ENCODE measurements at places on chromosomes 6 and 20. TPM values are rescaled to one million over a fixed set of nuclear protein-coding genes. Genes with fewer than 3 reads are reported as not detected.

Gene CST4
- not detected for total RNA-seq

Gene ARMH2
- not detected for total RNA-seq

Gene SLC22A1
- not detected for total RNA-seq

Gene TFAP2A
- total RNA-seq, result 11.9 TPM

Gene PLCB1
- 0.24 TPM for total RNA-seq

Gene INSM1
- total RNA-seq, result not detected

Gene VSX1
- total RNA-seq, result not detected

Gene HLA-G
- 11.1 TPM for total RNA-seq

Gene C2
- 0.96 TPM for total RNA-seq

Gene ULBP2
- 11.1 TPM for total RNA-seq

Gene GPSM3
- 1.7 TPM for total RNA-seq

Gene RAD21L1
- total RNA-seq, result not detected

Gene SAMD10
- 4.3 TPM for total RNA-seq

Gene FAXC
- total RNA-seq, result 3.6 TPM

Gene WFDC5
- 2.4 TPM for total RNA-seq

Gene SOBP
- 0.21 TPM for total RNA-seq

Gene NKX2-2
- total RNA-seq, result not detected

Gene RNF217
- 20.5 TPM for total RNA-seq

Gene PRKN
- 0.64 TPM for total RNA-seq

Gene ACOT8
- total RNA-seq, result 38.6 TPM

Gene MAK
- total RNA-seq, result under 0.01 TPM

Gene ADAM33
- not detected for total RNA-seq

Gene SLC22A2
- total RNA-seq, result 3.9 TPM

Gene PIGT
- 23.4 TPM for total RNA-seq

Gene TAGAP
- total RNA-seq, result not detected

Gene SNAI1
- total RNA-seq, result not detected

Data from tracheal epithelial cell (primary cell).